ENCODE measurements at places on chromosomes 11 and 22.

- peak; percentile 10 for DNase-seq
Observed at GRCh38 chr22:38135133-38135706, 24.7 kb upstream of the BAIAP2L2 start.

GRCh38 chr22:42785706-42786499 is 65.2 kb upstream of the A4GALT start:
- no peak for DNase-seq

GRCh38 chr22:45254789-45255278 is 14.1 kb upstream of the KIAA0930 start:
- peak; percentile 31 for DNase-seq

GRCh38 chr11:110296226-110297075 is at the start of gene RDX:
RDX (minus strand) TSS chr11:110296614; CDS start chr11:110279692, 16,922 bp downstream.
- DNase-seq: peak; percentile 78

DNA sequence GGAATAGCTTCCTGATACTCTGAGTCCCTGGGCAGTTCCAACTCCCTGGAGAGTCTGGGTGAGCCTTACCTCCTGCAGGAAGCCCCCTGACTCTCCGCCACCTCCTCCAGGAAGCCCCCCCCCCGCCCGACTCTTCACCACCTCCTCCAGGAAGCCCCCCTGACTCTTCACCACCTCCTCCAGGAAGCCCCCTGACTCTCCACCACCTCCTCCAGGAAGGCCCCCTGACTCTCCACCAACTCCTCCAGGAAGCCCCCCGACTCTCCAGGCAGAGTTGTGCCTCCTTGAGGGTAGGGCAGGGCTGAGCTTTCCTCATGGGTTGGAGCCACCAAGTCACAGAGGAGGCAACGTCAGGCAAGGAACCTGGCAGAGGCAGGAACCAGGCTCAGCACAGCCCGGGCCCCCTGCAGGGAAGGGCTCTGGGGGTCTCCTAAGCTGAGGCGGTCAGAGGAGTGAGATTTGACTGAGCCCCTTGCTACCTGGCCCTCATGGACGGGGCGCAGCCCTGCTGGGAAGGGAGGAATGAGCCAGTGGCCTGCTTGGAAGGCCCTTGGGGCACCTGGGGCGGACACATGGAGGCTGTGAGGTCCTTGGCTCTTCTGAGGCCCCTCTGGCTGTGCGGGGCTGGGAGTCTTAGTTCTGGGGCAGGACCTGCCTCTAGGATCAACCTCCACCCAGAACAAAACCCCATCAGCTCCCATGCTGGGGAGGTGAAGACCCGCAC is 18.1 kb downstream of the MRGPRG start:
- no peak for DNase-seq

DNA sequence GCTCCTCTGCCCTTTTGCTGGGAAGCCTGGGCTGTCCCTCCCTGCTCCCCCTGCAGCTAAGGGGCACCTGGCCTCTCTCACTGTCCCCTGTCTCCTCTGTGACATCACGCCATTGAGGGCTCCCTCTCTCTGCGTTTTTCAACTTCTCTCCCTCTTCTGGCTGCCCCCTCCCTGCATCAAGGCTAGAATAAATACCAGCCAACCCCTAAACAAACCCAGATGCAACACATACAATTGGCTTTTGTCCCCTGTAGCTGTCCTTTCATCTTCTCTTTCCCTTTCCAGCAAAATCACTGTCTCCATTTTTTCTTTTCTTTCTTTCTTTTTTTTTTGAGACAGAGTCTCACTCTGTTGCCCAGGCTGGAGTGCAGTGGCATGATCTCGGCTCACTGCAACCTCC is 3.3 kb upstream of the MIEF1 start:
- no peak for DNase-seq

DNA sequence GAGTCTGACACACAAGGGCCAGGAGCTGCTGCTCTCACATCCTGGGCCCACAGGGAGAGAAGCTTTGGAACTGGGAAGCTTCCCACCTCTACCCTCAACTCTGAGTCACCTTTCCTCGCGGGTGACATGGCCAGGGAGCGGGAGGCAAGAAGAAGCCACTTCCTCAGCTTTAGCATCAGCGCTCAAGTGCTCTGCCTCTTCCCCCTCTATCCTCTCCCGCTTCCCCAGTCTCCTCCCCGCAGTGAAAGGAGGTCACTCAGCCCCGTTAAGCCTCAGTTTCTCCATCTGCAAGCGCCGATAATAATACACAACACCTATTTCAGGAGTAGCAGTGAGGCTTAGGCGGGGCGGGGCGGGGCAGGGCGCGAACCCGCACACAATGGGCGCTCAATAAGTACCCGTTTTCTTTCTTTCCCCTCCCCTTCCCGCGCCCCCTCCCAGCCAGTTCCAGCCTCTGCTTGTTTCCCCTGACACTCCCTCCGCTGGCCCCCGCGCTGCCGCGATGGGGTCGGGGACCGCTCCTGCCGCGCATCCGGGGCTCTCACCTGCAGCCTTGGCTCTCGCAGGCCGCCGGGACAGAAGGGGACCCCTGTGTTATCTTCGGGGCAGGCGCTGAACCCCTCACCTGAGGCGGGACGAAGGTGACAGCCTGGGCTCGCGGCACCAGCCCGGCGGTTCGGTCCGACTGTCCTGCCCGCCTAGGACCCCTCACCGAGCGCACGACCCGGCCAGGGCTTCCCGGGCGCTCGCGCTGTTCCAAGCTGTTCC is 892 bp downstream of the GDPD5 start:
- peak; percentile 48 for DNase-seq

DNA sequence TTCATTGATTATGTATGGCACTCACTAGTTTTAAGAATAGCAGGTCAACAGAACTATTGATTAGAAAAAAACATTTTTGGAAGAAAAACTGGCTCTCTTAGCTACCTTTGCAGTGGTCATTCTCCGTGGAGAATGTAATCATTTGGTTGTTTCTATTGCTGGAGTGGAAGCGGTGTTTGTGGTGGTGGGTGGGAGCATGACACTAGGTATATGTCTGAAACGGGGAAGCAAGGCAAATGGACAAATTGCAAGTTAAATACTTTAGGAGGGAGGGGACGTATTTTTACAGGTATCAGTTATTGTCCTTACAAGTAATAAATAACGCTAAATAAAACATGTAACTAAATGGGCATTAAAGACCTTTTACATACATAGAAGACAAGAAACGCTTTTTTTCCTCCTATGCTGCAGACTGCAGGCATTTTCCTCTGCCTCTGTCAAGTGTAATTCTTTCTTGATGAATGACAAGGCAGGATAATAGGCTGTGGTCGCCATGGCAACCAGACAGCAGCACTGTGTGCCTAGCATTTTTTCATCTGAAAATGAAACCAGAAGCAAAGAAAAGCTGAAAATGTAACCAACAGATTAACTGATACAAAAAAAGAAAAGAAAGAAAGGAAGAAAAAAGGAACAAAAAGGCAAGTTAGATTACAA is 46.2 kb downstream of the BLID start:
- peak; percentile 11 for DNase-seq

GRCh38 chr11:77191429-77191822 is 63.4 kb downstream of the MYO7A start:
- no peak for DNase-seq

- no peak for DNase-seq
Observed at GRCh38 chr11:68792400-68792966, 41.2 kb upstream of the TESMIN start.

GRCh38 chr11:19332476-19332875 is 91.7 kb upstream of the E2F8 start:
- DNase-seq: no peak

GRCh38 chr11:2536440-2536989 is 91.7 kb downstream of the KCNQ1 start:
- no peak for DNase-seq

DNA sequence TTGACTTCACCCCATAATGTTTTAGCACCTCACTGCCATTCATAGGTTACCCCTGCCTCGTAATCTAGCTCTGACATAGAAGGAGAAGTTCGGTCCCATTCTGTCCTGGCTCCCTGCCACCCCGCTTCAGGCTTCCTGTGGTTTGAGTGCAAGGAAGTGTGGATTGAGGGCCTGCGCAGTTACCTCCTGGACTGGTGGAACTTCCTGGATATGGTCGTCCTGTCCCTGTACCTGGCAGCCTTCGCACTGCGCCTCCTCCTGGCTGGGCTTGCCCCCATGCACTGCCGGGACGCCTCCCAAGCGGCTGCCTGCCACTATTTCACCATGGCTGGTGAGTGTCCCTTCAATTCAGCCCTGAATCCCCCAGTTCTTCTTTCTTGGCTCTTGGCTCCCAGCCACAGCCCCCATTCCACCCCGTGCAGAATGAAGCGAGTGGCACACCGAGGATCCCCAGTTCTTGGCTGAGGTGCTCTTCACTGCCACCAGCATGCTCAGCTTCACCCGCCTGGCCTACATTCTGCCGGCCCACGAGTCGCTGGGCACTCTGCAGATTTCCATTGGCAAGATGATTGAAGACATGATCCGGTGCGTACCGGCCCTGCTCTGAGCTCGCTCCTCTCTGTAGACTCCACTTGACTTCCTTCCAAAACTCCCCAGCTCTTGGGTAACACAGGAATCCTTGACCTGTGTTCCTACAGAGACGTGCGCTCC is 15.4 kb downstream of the ART5 start:
- peak; percentile 32 for DNase-seq

- no peak for DNase-seq
Observed at GRCh38 chr22:27197052-27197451, 539.7 kb downstream of the MIAT start.

DNA sequence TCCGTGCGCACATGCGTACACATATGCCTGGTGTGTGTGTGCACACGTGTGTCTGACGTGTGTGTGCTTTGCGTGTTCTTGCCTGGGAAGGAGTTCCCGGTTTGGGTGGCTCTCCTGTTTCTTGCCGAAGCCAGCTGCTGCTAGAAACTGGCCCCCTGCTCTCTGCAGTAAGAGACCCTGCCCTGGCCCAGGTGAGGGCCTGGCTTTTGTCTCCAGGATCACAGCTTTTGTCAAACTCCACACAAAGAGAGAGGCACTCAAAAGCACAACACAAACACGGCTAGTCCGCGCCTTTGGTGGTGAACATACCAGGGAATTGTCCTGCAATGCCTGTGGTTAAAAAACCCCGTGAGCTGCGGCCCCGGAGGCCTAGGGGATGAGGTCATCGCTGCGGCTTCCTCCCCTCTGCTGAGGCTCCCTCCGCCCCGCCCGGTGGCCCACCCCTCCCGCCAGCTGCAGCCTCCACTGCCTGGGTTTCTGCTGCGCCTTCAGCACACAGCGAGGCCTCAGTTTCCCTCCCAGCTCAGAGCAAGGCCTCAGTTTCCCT is 88.9 kb downstream of the KCNQ1 start:
- peak; percentile 41 for DNase-seq

- DNase-seq: no peak
Observed at GRCh38 chr22:30596886-30597285, 5.2 kb upstream of the PES1 start.

GRCh38 chr22:48332438-48333322 is 1495.0 kb downstream of the BRD1 start:
- no peak for DNase-seq

DNA sequence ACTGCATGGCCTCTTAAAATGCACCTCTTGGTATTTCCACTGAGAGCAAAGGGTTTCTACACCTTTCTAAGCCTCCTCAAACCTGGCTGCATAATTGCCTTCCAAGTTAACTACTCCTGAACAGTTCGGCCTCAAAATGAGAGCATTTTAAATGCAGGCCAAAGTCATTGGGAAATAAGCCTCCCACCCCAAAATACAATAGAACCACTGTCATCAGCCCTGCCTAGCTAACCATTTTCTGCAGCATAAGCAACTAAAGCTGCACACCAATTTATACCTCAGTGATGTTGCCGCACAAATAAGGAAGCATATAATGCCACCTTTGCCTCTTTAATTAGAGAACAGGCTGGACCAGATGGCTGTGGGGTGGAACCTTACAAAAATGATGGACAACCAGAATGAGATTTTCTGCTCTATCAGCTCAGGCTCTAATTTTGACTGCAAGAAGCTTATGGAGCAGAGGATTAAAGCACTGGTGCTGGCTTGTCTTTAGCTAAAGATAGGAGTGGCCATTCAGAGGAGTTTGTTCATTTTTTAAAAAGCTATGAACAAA is 4.3 kb downstream of the TOB2 start:
- no peak for DNase-seq

DNA sequence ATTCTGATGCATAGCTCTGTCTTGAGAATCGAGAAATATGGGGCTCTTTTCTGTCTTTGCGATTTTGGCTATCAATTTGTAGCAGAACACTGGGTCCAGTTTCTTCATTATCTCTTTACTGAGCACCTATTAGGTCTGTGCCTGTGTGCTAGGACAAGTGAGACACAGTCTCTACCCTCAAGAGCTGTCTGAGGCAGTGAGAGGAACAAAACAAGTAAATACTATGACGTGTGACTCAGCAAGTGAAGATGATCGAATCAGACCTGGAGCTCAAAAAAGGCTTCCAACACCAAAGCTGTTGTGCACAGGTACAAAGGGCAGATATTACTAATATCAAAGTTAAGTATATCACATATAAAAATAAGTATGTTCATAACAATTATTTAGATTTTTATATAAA is 52.4 kb downstream of the LGR4 start:
- no peak for DNase-seq

- DNase-seq: peak; percentile 58
Observed at GRCh38 chr22:46036558-46037408, 59.8 kb upstream of the WNT7B start.

DNA sequence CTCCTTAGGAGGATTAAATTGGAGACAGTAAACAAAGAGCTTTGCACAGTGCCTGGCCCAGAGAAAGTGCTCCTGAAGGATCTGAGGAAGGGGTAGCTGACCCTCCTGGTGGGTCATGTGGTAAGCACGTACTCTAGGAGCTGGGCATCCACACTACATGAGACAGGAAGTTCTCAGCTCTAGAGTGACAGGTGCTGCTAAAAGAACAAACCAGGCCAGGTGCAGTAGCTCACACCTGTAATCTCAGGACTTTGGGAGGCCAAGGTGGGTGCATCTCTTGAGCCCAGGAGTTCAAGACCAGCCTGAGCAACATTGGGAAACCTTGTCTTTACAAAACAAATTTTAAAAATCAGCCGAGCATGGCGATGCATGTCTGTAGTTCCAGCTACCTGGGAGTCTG is 13.1 kb downstream of the SLC43A1 start:
- no peak for DNase-seq

DNA sequence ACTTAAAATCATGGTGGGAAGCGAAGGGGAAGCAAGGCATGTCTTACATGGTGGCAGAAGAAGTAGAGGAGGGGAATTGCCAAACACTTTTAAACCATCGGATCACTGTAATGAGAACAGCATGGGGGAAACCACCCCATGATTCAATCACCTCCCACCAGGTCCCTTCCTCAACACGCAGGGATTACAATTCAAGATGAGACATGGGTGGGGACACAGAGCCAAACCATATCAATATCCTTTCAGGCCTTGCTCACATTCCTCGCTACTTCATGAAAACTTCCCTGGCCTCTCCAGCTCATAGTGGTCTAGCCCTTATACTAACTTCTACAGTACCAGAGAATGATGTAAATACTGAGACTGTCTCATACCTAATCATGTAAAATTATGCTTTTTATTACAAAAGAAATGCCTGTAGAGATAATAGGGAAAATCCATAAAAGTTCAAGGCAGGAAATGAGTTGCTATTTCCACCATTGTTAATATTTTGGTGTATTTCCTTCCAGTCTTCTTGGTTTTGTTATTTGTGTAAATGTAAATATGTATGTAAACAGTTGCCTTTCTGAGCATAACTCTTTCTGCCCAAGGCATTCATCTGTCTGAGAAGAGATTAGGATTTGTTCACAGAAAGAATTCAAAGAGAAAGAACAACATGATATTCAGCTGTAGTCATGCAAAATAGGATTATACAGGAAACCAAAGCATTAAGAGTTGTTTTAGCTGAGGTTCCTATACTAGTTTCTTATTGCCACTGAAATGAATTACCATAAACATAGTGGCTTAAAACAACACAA is 104.3 kb upstream of the LDLRAD3 start:
- no peak for DNase-seq
